Nephron progenitor cell (in vitro differentiated cells): ENCODE measurements at places on chromosomes 7 and 10.

DNA sequence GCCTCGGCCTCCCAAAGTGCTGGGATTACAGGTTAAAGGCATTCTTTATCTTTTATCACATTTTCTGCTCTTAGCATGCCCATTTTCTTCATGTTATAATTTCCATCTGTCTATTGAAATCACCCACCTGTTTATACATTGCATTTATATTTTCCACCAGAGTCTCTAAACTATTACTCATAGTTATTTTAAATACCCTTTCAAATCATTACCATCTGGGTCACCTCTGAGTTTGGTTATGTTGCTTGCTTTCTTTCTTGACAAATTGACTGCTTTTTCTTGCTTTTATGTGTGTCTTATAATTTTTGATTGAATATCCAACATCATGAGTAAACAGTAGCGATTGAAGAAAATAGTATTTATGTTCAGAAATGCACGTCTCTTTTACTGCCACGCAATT, 71.4 kb downstream of the TMEM270 start:
- no peak for DNase-seq

GRCh38 chr10:98154076-98154475, 19.6 kb downstream of the R3HCC1L start:
- no peak for DNase-seq

GRCh38 chr10:22593026-22593425, 121.4 kb downstream of the PIP4K2A start:
- DNase-seq: no peak

DNA sequence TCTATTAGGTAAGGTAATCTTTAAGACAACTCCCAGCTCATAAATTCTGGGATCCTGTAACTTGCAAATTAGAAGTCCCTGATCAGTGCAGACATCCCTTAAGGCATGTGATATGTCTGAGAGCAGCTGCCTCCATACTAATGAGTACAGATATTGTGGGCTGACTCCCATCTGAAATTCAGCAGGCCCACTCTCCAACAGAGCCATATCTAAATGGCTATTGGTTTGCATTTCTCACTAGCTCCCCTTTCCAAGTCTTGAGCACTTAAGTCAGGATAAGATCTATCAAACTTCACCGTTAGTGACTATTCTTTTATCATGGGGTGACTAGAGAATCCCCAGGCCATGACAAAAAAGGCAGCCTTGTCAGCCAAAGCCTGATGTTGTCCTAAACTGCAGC, 785.4 kb downstream of the IPMK start:
- no peak for DNase-seq

DNA sequence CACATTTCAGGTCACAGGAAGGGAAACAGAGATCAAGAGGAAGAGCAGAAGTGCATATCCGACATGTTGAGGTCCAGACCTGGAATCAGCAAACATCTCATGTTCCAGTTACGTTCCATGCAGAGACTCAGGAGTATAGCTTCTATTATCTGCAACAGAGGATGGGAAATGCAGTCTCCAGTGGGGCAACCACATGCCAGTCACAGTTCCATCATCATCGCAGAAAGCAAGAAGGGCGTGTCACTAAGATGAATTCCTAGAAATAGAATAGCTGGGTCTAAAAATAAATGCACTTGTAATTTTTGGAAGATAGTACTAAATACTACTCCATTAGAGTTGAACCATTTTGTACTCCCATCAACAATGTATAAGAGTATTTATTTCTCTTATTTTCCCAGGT, 133.2 kb upstream of the MDFIC start:
- no peak for DNase-seq

- no peak for DNase-seq
Measured at GRCh38 chr10:10045765-10046028, 972.0 kb upstream of the CELF2 start.

DNA sequence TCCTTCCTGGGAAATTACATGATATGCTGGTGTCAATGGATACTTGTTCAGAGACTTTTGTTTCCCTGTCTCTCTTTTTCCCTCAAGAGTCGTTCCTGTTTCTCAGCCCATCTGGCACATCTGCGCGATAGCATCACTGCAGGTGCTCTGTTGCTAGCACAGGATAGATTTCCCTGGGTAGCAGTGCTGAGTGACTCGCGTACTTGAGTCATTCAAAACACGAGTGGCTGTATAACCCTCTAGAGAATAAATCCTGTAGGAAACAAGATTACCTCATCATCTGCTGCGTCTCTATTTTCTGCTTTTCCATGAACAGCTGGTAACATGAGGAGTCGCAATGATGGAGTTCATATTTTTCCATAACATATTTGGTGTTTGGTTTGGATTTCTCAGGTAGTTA, 452.0 kb upstream of the FZD8 start:
- no peak for DNase-seq

DNA sequence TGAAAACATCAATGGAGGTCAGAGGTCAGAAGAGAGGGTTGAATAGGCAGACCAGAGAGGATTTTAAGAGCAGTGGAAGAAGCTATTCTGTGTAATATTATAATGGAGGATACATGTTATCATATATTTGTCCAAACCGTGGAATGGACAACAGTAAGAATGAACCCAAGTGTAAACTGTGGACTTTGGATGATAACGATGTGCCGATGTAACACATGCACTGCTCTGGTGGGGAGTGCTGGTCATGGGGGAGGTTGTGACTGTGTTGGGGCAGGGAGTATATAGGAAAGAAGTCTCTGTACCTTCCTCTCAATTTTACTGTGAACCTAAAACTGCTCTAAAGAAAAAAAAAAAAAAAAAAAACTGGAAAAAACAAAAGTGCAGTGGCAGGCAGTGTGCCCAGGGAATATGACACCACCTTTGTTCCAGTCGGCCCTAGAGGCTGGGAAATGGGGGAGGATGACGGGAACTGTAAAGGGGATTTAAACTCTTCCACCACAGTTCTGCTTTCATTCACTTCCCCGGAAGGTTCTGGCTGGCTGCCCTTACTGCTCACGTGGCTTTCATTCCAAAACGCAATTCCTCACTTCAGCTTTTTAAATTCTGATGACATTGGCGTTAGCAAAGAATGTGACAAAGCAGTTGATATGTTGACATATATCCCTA, 113.7 kb upstream of the ANKRD1 start:
- peak; percentile 29 for DNase-seq

GRCh38 chr7:22597844-22598243, 97.9 kb upstream of the STEAP1B start:
- no peak for DNase-seq
